ENCODE measurements at places on chromosomes 3 and 15.
A peak's percentile ranks its signal among the peaks of the same experiment; 100 is the strongest.

DNA sequence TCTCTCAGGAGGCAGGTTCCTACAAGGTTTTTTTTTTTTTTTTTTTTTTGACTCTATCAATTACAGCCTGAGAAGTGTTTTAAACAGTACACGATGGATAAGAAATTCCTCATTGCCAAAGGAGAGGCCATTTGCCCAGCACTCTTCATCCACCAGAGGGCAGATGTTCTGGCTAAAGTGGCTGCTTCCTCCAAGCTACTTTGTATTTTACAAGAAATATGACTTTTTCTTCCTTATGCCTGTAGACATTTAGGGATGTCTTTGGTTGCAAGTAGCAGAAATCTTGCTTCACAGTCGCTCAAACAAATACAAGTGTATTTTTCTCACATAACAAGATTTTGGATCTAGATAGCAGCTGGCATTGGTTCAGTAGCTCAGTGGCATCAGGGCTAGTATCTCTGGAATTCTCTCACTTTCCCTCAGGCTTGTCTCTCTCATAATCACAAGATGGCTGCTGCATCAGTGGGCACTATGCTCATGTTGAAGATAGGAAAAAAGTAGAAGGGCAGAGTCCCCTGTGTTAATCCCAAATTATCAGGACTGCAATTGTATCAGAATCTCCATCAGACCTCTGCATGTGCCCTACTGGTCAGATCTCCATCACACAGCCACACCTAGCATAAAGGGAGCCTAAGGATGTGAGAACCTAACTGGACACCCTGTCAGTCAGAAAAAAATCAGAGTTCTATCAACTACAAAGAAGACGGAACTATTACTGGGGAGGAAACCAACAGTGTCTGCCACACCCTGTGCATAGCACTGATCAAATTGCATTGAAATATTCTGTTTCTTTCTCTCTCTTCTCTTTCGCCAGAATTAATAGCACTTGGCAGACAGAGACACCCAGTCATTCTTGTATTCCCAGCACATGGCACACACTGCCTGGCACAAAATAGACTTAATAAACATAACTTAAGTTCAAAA, 138.9 kb upstream of the COL8A1 start:
- DNase-seq = no peak

DNA sequence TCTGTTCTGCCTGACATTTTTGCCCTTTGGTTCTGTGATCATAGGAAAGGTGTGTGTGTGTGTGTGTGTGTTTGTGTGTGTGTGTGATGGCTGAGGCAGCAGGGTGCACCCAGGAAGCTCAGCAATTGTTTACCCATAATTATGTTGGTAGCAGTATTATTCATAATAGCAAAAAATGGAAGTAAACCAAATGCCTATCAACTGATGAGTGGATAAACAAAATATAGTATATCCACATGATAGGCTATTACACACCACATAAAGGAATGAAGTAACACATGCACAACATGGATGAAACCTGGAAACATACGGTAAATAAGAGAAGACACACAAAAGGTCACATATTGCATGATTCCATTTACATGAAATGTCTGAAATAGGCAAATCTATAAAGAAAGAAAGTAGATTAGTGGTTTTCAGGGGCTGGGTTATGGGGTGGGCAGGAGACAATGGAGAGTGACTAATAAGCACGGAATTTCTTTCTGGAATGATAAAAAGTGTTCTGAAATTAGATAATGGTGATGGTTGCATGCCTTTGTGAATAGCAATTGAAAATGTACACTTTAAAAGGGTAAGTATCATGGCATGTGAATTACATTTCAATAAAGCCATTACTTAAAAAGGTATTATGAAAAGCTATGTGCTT, 167.2 kb downstream of the POLR2M start:
- DNase-seq = no peak

- DNase-seq = no peak
Observed at GRCh38 chr3:42771271-42771670, 1.8 kb downstream of the CCDC13 start.

- DNase-seq = no peak
Observed at GRCh38 chr3:99952306-99952705, 134.6 kb downstream of the CMSS1 start.

DNA sequence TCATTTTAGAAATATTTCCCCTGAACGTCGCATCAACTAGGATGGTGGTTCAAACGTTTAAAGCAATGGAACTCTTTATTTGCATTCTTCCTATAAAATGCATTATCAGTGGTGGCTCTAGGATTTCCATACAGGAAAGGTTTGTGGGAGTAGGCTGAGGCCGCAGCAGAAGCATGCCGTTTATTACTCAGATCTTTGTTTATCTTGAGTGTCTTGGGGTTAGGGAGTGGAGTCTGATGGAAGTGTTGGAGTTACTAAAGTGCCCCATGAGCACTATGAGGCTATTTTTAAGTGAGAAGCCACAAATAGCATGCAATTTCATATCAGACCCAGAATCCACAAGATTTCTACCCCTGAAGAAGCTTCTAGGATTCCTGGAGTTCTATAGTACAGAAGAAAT, 26.2 kb downstream of the ATOSA start:
- DNase-seq = no peak

DNA sequence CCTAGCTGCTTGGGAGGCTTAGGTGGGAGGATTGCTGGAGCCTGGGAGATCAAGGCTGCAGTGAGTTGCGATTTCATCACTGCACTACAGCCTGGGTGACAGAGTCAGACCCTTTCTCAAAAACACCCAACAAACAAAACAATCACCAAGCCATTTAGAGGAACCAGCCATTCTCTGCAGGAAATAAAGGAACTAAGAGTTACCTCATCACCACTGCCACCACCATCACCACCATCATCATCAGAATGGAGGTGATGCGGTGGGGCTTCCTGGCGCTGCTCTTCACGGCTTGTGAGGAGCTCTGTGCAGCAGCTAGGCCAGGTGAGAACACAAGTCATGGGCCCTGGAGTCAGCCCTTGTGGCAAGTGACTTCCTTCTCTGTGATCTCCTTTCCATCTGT, 37.7 kb upstream of the KLHL25 start:
- DNase-seq = peak; percentile 11

Measured in CD4-positive, alpha-beta T cell treated with Interleukin-21 for 1 hour (primary cell).